ENCODE measurements at places on chromosomes 12 and 14.

DNA sequence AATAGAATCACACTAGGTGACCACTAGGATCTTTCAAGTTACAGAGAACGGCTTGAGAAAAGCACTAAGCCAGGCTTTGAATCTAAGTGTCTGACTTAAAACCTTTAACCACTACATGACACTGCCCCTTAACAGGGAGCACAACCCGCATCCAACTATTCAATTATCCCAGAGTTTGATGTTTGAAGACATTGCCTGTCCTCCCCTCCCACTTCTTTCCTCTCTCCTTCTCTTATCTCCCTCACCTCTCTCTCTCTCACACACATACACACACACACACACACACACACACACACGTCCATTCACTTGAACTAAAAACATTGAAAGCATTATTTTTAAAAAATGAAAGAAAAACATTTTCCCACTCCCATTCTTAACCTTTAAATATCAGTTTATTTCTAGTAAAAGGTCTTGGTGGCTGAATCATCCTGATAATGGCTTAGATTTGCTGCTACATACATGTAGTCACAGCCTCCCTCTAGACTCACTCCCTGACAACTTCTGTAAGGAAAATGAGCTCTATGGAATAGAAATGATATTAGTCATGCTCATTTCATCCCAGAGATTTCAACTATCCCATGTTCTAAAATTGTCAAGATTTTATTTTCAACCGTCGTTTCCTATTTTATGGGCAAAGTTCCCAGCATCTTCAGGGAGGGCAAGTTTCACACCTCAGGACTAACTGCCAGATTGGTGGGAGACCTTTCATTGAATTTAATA is 53.5 kb upstream of the RAP1B start:
- H3K27me3 ChIP-seq, result no peaks in the 10 kb centered on the region
- no peak overlapping the region for H3K27ac ChIP-seq
- H3K36me3 ChIP-seq, result no peaks in the 10 kb centered on the region
- H3K4me1 ChIP-seq, result no peaks in the 10 kb centered on the region
- DNase-seq, result no peak

DNA sequence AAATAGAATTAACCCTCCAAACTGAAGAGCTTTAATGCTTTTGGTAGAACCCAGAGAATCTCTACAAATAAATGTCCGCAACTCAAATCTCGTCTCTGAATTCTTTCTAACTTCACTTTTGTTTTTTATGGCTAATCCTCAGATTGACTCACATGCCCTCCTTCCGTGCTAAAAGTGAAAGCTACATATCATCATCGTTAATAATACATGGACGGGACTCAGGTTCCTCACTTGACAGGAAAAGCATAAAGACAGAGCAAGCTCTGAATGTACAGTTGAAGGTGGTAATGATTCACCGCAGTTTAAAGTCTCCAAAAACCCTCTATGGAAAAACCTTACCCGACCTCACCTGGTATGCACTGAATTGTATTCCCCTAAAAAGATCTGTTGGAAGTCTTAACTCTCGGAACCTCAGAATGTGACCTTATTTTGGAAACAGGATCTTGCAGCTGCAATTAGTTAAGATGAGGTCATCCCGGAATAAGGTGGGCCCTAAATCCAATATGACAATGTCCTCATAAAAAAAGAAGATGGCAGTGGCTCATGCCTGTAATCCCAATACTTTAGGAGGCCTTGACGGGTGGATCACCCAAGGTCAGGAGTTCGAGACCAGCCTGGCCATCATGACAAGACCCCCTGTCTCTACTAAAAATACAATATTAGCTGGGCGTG is 147.4 kb upstream of the FOXN3 start:
- H3K4me3 ChIP-seq, result no peak overlapping the region
- no peak overlapping the region for H3K27ac ChIP-seq
- H3K4me1 ChIP-seq, result no peaks in the 10 kb centered on the region
- H3K36me3 ChIP-seq, result no peaks in the 10 kb centered on the region

DNA sequence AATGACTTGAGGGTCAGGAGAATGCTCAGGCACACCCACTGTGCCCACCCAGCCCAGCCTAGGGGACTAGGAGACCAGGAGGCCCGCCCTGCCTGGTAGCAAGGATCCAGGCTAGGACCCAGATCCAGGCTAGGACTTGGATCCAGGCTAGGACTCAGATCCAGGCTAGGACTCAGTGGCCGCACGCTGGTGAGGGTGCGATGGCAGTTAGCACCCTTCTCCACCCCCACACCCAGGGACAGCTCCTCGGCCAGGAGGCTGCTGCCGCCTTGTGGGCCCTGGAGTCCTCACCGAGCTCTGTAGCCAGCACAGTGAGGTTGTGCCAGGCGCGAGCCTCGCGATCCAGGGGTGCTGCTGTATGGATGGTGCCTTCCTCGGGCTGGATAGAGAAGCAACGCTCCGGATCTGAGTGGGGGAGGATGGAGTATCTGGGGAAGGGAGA is 5.1 kb downstream of the CDH24 start:
- no peak overlapping the region for H3K27ac ChIP-seq
- no peaks in the 10 kb centered on the region for H3K27me3 ChIP-seq
- no peaks in the 10 kb centered on the region for H3K4me1 ChIP-seq

- no peak overlapping the region for H3K27ac ChIP-seq
- H3K27me3 ChIP-seq, result no peaks in the 10 kb centered on the region
- no peaks in the 10 kb centered on the region for H3K36me3 ChIP-seq
- no peak overlapping the region for H3K4me3 ChIP-seq
- DNase-seq, result no peak
These were observed 22.0 kb upstream of the CDK17 start for GRCh38 chr12:96422192-96422591.

- H3K36me3 ChIP-seq, result no peaks in the 10 kb centered on the region
- H3K4me3 ChIP-seq, result no peak overlapping the region
- no peak for DNase-seq
- no peaks in the 10 kb centered on the region for H3K4me1 ChIP-seq
- no peaks in the 10 kb centered on the region for H3K27me3 ChIP-seq
These were observed 195.5 kb downstream of the CACNA1C start for GRCh38 chr12:2248087-2248900.

DNA sequence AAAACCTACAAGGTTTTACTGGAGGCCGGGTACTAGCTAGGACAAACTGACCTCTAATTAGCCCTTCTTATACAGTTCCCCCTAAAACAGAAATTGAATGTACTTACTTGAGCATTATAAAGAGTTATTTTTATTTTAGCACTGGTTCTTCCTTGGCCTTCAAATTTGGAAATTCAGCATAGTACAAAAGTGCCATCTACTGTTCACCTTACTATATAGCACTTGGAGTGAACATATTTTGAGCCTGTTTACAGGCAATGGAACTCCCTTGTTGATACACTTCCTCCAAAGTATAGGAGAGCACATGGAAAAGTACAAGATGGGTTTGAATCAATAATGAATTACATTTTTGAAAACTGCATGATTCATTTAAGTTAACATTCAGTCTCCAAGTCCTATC is 3.9 kb upstream of the POC1B start:
- no peak overlapping the region for H3K27ac ChIP-seq
- no peak for DNase-seq
- H3K4me1 ChIP-seq, result no peaks in the 10 kb centered on the region
- no peak overlapping the region for H3K4me3 ChIP-seq
- no peaks in the 10 kb centered on the region for H3K36me3 ChIP-seq
- no peaks in the 10 kb centered on the region for H3K27me3 ChIP-seq

DNA sequence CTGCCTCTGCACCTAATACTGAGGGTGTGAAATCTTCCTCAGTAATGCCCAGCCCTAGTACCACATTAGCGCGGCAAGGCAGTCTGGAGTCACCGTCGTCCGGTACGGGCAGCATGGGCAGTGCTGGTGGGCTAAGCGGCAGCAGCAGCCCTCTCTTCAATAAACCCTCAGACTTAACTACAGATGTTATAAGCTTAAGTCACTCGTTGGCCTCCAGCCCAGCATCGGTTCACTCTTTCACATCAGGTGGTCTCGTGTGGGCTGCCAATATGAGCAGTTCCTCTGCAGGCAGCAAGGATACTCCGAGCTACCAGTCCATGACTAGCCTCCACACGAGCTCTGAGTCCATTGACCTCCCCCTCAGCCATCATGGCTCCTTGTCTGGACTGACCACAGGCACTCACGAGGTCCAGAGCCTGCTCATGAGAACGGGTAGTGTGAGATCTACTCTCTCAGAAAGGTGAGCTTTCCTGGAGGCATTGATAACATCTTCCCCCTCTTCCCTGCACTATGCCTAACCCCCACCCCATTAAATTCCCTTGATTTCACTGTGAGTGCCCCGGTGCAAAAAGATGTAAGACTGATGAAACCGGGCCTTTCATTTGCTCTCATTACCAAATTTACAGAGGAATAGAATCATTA is 291.4 kb downstream of the NAV3 start:
- H3K27me3 ChIP-seq, result no peaks in the 10 kb centered on the region
- no peaks in the 10 kb centered on the region for H3K36me3 ChIP-seq
- DNase-seq, result no peak
- H3K4me3 ChIP-seq, result no peak overlapping the region

DNA sequence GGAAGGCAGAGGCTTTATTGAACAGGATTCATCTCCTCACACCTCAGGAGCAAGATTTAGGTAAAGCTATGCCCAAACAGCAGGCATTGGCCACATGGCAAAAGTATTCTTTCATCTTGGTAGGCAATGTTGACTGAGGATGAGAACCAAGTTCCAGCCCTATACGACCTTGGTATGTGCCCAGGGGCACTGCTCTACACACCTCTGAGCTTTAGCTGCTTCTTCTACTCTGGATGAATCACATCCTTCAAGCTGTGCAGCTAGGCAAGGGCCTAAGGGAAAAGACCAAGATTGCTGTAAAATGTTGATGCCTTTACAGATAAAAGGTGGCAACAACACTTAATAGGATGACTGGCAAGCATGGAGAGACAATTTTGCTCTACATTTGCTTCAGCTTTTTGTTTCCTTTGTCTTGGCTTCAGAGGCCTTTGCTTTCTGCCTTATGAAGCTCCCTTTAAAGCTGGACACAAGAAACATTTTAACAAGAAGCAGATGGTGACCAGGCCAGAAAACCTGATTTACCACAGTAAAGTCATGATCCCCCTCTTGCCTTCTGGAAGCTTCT is 183.3 kb upstream of the KITLG start:
- H3K4me1 ChIP-seq, result no peaks in the 10 kb centered on the region
- DNase-seq, result no peak
- H3K27me3 ChIP-seq, result no peaks in the 10 kb centered on the region

GRCh38 chr12:30909349-30910037 is 17.1 kb upstream of the TSPAN11 start:
- H3K27ac ChIP-seq, result no peak overlapping the region
- no peaks in the 10 kb centered on the region for H3K4me1 ChIP-seq
- no peak for DNase-seq
- no peaks in the 10 kb centered on the region for H3K27me3 ChIP-seq
- no peaks in the 10 kb centered on the region for H3K36me3 ChIP-seq

DNA sequence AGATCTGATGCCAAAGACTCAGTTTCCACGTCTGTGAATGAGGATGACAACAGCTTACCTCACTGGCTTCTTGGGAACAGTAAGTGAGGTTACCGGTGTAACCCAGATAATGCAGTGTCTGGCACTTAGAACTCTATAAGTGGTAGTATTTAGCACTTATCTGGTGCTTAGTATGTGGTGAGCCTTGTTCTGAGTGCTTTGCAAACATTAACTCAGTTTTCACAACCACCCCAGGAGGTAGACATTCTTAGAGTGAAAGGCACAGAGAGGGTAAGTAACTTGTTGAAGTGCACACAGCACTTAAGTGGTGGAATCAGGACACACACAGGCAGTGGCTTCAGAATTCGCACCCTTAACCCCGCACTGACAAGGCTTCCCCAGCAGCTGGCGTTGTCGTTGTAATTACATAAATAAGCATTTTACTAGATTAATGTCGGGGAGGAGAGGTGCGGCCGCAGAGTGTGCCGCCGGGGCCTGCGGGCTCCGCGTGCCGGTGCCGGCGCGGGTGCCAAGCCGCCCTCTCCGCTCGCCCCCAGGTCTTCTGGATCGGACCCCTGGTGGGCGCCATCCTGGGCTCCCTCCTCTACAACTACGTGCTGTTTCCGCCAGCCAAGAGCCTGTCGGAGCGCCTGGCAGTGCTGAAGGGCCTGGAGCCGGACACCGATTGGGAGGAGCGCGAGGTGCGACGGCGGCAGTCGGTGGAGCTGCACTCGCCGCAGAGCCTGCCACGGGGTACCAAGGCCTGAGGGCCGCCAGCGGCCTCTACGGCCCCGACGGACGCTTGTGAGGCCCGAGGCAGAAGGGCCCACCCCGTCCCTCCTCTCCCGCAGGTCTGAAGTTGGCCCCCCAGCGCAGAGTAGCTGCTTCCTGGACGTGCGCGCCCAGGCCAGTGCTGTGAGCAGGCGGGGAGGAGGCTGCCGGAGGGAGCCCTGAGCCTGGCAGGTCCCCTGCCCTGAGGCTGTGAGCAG is 4.6 kb downstream of the AQP2 start:
- no peak for DNase-seq
- H3K36me3 ChIP-seq, result no peaks in the 10 kb centered on the region
- H3K27me3 ChIP-seq, result peaks cover 20% of the 10 kb centered on the region

DNA sequence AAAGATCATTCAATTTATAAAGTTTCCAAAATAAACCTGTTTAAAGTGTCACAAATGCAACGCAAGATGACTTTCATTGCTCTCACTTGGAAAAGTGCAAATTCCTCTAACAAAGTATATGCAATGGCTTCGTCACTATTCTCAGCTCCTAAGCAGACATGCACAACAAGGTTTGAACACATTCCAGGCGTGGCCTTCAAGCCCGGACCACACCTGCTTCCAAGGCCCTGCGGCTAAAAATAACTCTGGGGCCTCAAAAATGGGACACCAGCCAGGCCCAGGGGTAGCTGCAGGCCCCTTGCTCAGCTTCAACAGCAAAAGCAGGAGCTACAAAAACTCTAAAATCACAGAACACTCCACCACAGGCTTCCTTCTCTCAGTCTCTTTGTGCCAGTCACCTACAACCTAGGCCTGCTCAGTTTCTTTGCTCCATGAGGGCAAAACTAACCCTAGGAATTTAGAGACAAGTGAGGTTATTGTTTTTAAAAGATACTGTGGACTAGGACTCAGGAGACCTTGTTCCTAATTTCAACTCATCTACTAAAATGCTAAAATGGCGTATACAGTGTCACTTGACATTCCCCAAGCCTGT is 29.3 kb downstream of the DUSP16 start:
- no peaks in the 10 kb centered on the region for H3K36me3 ChIP-seq
- no peak overlapping the region for H3K4me3 ChIP-seq
- no peaks in the 10 kb centered on the region for H3K27me3 ChIP-seq
- peak overlapping the region; percentile 50 for H3K27ac ChIP-seq
- DNase-seq, result no peak

DNA sequence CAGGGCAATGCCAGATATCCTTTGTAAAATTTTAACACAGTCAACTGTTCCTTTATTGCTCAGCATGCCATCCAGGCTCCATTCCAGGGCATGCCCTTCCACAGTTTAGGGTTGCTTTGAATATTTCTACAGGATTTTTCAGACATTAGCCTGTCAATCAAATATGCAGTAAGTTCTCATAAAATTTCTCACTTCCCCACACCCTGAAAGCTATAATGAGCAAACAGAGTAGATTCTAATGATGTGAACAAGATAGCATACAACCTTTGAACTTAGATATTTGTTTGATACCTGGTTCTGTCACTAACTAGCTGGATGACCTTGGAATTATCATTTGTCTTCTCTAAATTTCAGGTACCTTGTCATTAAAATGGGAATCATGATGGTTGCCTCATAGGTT is 251.2 kb downstream of the SYT1 start:
- DNase-seq, result no peak
- H3K4me3 ChIP-seq, result no peak overlapping the region
- H3K27ac ChIP-seq, result no peak overlapping the region

GRCh38 chr14:69137843-69138535 is 14.9 kb downstream of the DCAF5 start:
- H3K4me1 ChIP-seq, result no peaks in the 10 kb centered on the region
- DNase-seq, result no peak
- no peak overlapping the region for H3K4me3 ChIP-seq

GRCh38 chr14:43147485-43147884 is 1359.6 kb downstream of the FSCB start:
- no peaks in the 10 kb centered on the region for H3K4me1 ChIP-seq
- H3K27ac ChIP-seq, result no peak overlapping the region

Measured in breast epithelium (tissue), 4 donors.